ENCODE measurements at places on chromosomes 3 and 15.

- peak; percentile 85 for DNase-seq
Observed at GRCh38 chr3:161914703-161915417, 418.3 kb downstream of the OTOL1 start.

- DNase-seq: peak; percentile 43
Observed at GRCh38 chr3:111848283-111848682, 10.8 kb upstream of the PHLDB2 start.

DNA sequence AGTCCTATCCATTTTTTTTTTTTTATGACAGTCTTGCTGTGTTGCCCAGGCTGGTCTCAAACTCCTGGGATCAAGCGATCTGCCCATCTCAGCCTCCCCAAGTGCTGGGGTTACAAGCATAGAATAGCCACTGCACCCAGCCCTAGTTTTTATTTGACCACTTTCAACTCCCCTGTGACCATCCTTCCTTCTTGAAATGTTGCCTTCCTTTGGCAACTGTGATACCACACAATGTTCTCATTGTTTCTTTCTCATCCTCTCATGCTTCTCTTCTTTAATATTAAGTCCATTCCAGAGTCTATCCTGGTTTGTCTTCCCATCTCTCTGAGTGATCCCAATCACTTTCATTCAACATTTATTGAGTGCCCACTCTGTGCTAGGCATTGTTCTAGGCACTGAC, 7.9 kb upstream of the GPD1L start:
- DNase-seq: no peak

- DNase-seq: peak; percentile 30
Observed at GRCh38 chr3:52481819-52482521, 13.2 kb upstream of the STAB1 start.

- DNase-seq: peak; percentile 83
Observed at GRCh38 chr3:159798951-159799350, 189.7 kb upstream of the IL12A start.

GRCh38 chr3:167882057-167882667, 146.6 kb downstream of the SERPINI1 start:
- peak; percentile 69 for DNase-seq

DNA sequence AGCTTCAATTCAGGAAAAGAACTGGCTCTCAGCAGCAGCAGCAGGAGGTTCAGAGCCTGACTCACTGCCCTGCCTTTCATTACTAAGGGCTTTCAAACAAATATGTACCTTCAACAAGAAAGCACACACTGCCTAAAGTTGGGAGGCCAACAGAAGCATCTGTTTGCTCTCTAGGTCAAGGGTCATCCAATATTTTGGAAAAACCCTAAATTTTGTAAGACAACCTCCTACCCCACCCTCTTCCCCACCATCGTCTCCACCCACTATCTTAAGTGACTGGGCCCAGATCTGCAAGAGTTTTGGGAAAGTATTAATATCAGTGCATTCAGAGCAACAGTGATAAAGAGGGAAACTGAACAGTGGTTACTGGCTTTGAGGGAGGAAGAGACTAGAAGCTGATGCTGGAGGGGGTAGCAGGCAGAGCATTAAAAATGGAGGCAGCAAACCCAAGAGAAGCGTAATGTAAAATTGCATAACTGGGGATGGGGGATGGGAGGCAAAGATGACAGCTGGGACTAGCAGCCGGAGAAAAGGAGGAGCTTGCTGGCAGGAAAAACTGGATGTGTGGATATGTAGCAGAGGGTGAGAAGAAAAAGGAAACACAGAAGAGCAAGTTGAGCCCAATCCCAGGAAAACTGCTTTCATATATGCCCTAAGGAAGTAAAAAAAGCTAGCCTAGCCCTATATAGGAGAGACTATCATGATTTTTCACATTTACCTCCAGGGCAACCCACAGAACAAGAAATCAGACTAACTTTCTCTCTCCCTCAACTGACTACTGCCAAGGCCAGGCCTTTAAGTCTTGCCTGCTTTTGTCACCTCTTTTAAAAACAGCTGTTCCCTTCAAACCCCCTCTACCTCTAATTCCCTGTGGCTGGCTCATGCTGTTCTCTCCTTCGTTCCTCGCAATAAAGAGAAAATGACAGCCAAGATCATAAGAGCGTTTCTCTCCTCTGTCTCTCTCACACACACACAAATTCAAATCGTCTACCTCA, 31.4 kb downstream of the NPTN start:
- peak; percentile 83 for DNase-seq

DNA sequence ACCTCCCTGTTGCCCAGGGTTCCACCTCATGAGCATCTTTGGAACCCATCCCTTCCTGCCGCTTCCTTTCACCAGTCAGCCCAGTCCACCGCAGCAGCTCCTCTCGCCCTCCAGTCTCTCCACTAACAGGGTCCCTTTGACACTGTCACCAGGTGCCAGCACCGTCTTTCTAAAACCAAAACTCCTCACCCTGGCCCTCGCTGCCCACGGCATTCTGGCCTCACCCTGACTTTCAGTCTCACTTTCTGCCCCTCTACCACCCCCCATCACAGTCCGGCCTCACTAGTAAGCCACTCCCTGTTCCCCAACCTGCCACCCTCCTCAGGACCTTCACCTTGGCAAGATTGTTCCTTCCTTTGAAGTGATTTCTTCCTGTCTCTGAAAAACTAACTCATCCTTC, 4.2 kb downstream of the PPCDC start:
- no peak for DNase-seq

DNA sequence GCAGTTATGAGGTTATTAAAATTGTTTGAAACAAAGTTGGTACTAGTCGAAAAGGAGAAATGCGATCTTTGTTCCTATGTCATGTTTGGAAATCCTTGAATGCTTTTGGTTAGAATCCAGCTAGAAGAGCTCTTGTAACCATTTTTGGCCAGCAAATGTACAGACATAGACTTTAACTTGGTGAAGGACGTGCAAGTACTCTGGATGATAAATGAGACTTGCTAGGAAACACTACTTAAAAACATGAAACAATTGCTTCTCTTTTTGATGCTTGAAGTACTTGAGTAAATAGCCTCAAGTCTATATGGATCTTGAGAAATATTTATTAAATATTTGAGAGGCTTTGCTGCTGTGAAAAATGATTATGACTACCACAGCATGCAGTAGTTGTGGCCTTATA, 95.8 kb downstream of the CADM2 start:
- no peak for DNase-seq

- DNase-seq: no peak
Observed at GRCh38 chr3:186526256-186526606, 17.9 kb downstream of the CRYGS start.

- DNase-seq: no peak
Observed at GRCh38 chr3:144394032-144394431, 422.4 kb downstream of the DIPK2A start.

All from fibroblast of villous mesenchyme (primary cell).